ENCODE measurements at places on chromosomes 2 and 18.

GRCh38 chr2:226669905-226670304 is 129.7 kb downstream of the IRS1 start:
- no peak for DNase-seq

DNA sequence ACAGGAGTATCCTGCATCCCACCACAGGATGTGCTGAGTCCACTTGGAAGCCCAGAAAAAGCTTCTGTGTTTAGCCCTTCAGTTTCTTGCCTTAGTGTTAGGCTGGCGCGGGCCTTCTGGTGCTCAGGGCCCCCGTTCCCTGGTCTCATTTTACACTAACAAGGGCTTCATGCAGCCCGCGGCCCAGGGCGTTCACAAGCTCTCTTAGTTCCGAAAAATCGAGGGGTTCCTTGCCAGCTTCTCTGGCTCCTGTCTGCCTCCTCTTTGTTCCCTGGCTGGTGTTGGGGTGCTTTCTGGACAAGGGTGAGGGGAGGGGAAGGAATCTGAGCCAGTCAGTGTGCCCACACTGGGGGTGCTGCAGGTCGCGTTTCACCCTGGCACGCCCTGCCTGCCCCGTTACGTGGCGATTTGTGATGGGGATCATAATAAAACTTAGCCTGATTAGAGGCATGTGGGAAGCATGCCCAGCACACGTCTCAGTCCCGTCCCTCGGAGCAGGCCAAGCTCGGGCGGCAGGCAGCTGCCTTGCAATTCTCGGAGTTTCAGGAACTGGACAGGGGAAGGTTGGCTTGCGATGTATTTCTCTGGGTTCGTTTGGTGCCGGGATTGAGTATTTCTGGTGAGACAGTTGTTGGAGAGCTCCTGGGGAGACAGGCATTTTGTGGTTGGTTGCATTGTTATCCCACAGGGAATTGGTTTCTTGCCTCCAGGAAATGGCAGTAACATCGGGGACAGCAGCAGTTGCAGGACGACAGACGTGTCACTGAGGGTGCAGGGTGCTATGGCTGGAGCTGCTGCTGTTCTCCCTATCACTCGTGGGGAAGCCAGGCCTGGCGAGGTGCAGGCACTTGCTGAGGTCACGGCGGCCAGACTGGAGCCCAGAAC is 22.9 kb downstream of the SH3BP4 start:
- no peak for DNase-seq

- no peak for DNase-seq
These were observed 93.6 kb upstream of the SNTG2 start for GRCh38 chr2:857081-857480.

DNA sequence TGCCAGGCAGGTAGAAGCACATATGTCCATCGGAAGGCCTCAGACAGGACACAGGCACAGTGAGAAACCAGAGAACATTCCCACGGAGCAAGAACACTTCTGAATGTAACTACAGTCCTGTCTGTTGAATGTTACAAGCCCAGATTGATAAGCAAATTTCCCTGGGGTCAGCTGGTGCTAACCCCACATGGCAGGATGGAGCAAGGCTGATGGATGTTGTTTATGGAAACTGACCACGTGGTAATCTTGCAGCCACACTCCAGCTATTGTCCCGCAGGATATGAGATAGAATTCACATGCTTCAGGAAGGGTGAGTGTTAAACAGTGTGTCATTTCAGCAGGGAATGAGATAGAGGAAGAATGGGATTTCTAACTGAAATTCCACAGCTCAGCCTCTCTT is 138.8 kb upstream of the COPS8 start:
- no peak for DNase-seq

- no peak for DNase-seq
These were observed 166.2 kb downstream of the FTCDNL1 start for GRCh38 chr2:199684832-199685231.

- no peak for DNase-seq
These were observed 64.4 kb upstream of the NRP2 start for GRCh38 chr2:205617905-205618304.

GRCh38 chr2:177602611-177603164 is 210.1 kb downstream of the AGPS start:
- no peak for DNase-seq

DNA sequence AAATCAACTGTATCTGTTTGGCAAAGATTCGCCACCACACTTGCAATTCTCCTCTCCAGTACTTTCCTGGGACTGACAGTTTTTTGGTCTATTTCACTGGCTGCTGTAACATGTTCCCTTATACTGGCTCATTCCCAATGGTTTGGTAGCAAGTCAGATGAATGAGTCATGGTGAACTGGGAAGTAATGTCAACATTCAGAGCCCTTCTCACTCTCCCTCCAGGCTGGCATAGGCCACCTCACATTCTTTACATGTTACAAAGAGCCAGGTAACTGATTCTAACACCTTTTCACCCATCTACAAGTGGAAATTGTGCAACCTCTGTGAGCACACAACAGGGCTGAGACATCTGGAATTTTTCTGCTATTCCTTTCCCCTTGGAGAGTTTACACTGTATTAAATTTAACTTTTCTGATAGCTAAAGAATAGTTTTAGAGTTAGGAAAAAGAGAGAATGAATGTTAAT is 111.3 kb upstream of the TLK1 start:
- DNase-seq: no peak

- DNase-seq: no peak
These were observed 28.1 kb downstream of the ARHGAP25 start for GRCh38 chr2:68762665-68763064.

DNA sequence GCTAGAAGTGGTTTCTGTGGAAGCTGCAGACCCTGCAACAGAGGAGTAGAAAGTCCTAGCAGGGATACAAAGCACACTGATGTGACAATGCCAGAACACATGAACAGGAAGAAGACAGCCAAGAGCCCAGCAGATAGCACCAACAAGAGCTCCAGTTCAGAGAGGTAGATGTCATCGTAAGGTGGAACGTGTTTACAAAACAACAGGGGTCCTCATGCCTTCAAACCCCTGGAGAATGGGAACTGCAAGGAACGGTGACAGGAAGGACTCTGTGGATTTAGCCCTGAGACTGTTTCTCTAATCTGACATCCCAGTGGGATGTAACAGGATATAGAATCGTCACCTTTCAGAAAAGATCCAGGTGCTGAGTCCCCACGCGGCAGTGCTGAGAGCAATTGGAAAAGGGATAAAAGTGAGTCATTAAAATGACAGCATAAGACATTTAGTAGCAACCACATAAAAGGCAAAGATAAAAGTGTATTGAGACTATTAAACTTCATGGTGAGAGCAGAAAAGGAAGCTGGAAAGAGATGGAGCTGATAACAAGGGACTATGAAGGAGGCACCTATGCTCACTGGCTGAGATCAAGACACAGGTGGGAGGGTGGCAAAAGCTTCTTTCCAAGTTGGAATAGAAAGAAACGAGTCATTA is 195.2 kb downstream of the FBXO15 start:
- no peak for DNase-seq

DNA sequence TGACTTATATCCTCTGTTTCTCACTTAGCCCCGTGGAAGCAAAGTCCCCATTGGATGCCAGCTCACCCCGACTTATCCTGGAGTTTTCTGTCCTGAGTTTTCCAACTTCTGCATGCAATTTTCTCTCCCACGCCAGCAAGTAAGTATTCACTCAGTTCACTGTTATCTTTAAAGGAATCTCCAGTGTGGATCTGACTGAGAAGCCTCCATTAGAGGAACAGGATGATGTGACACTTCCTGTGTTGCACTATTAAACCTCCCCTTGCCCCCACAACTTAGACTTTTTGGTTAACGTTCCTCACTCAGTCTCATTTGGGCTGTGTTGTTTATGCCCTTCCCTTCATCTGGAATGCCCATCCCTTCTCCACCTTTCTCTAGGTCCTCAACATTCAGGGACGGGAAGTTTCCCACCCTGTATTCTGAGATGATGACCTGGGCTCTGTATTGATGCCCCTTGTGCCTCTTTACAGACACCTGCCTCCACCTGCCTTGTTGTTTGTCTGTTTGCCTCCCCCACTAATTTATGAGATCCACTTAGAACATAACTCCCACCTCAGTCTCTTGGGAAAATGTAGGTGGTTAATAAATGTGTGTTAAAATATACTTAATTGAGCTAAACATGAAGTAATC is 536.1 kb upstream of the RAB6C start:
- no peak for DNase-seq

DNA sequence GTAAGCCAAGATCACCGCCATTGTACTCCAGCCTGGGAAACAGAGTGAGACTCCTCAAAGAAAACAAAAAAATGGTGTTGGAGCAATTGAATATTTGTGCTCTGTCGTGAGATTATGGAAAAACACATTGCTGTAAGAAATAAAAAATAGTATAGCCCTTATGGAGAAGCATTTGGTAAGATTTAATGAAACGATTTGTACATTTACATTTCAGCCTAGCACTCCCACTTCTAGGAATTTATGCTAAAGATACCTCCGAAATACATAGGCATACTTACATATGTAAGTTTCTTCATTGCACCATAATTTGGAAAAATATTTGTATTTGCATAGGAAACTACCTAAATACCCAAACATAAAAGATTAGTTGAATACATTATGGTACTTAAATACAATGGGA is 8.7 kb upstream of the DTNB start:
- DNase-seq: no peak

GRCh38 chr2:44424211-44424610 is 62.5 kb downstream of the CAMKMT start:
- DNase-seq: no peak

DNA sequence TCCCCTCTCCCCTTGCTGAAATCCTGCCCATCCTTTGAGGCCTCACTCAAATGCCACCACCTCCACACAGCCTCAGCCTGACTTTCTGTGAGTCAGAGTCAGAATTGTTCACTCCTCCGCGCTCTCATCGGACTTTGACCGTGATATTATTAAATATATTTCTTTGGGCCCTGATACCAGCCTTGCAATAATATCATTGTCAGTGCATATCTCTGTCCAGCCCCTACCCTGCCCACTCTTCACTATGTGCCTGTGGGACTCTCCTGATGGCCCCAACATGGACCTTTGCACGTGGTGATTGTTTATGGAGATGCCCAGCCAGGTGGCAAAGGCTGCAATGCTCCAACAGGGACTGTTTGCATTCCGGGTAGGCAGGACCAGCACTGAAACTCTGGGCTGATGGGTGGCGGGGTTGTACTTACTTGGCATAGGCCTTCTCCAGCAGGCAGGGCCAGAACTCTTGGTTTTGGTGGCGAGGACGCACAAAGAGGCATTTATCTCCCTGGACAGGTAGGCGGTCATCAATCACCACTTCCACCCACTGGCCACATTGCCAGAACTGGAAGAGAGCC is 37.3 kb downstream of the CAPN13 start:
- no peak for DNase-seq

- DNase-seq: no peak
These were observed 25.0 kb downstream of the MC4R start for GRCh38 chr18:60347526-60348045.

DNA sequence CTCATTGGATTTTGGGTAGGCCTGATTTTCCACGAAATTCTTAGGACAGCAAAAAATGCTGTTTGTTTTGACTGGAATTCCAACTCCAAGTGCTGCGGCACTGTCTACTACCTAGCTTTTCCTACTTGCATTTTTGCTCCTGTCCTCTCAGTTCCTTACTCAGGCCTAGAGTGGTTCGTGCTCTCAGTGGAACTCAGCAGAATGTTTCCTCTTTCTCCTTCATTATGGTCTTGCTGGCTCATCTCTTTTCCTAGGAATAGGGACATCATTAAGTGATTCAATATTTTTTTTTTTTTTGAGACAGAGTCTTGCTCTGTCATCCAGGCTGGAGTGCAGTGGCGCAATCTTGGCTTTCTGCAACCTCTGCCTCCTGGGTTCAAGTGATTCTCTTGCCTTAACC is 37.9 kb downstream of the GEMIN6 start:
- no peak for DNase-seq

DNA sequence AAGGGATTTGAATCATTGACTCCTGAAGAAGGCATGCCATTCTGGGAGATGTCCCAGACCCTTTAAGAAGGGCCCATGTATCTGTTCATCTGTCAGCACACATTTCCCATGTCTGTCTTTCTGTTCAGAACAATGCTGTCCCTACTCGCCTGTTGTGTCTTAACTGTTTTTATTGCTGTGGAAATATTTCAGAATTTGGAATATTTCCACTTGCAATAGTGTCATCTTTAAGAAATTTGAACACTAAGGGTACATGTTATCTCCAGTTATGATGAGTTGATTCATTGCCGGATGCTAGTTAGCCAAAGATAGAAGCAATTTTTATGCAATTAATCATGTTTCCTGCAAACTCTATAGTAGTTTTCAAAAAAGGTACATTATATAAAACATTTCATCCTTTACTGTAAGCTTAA is 36.9 kb upstream of the NT5C1B start:
- no peak for DNase-seq

DNA sequence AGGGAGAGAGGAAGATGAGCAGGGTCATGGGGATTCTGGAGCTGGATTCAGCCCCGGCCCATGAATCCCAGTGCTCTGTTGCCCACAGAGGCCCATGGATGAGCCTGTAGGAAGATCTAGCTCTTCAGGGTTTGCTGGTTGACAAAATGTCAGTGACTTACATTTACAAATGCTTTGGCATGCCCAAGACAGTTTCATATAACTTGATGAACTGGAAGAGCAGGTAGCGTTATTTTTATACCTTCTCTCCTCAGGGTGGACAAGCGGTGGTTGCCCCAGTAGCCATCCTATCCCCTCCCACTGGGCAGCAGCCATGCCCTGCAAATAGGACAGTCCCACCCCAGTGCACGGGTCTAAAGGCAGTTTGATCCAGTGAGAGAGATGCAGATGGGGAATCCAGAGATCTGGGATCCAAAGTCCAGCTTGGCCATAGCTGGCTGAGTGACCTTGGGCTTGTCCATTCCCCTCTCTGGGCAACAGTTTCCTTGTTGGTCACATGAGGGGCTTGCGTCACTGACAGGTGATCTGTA is 21.5 kb upstream of the KCNK3 start:
- no peak for DNase-seq

- DNase-seq: no peak
These were observed 121.0 kb upstream of the SLC39A10 start for GRCh38 chr2:195535911-195536522.

DNA sequence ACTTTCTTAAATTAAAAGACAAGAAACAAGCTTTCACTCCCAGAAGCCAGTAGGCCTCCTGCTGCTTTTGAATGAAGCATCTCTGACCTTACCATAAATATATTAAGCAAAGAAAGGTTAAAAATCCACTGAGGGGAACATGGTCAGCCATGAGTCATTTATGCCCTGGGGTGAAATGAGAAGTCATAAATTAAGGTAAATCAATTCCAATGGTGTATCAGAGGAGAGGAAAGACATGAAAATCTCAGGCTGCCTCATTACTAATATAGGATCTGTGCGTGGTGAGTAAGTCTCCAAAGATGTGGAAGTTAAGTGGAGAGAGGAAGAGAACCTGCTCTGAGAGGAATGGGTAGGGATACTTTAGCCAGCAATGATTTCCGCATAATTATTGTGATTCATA is 292.3 kb upstream of the CHAC2 start:
- DNase-seq: no peak

DNA sequence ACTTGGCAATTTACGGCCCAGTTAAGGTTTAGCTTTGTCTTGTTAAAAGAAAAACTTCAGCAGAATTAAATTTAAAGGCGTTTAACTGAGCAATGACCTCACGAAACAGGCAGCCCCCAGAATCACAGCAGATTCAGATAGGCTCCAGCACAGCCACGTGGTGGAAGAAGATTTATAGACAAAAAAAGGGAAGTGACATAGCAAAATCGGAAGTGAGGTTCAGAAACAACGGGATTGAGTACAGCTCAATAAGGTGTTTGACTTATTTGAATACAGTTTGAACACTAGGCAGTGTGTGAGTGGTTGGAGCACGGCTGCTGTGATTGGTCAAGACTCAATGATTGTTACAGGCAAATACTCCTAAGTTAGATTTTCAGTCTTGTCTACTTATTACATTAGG is 79.8 kb downstream of the MOGAT1 start:
- DNase-seq: no peak

- no peak for DNase-seq
These were observed 889.3 kb upstream of the CELF4 start for GRCh38 chr18:38454764-38455469.

Measured in NCI-H748 treated with DMSO at 0.1 percent for 48 hours (cell line).